ENCODE measurements at places on chromosomes 3 and 15.

GRCh38 chr15:22866079-22866478, 27.6 kb downstream of the NIPA2 start:
- no peak for DNase-seq

GRCh38 chr3:182118066-182118465, 406.3 kb downstream of the SOX2 start:
- no peak for DNase-seq

DNA sequence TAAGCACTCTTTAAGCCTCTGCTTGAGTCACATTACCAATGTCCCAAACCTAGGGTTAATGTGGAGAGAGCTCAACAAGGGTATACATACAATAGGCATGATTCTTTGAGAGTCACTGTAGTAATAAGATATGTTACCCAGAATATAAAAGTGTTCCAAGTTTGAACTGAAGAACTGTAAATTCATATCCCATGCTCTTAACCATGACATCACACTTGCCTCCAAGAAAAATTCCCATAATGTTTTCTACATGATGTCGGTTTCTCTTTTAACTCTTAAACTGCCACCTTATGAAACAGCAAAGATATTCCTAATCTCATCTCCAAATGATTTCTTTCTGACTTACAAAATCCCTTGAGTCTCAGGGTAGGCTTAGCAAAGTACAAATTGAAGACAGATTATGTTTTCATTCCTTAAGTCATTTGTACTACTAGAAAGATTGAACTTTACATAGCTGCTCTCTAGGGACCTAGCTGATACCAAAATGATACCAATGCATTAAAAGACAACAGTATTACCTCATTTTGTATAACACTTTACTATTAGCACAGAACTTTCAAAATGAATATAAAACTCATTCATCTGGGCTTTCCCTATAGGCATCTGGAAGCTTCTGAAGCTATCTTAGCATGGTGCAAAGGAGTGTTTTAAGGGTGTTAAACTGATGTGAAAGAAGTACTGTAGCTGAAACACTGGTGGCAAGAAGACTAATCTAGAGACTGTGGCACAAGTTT, 127.1 kb downstream of the KCNMB2 start:
- no peak for DNase-seq

GRCh38 chr3:13138833-13139145, 65.6 kb upstream of the IQSEC1 start:
- no peak for DNase-seq

GRCh38 chr3:24578951-24579421, 84.3 kb upstream of the THRB start:
- DNase-seq: no peak

- no peak for DNase-seq
Measured at GRCh38 chr3:186933816-186934215, 3.5 kb downstream of the ST6GAL1 start.

DNA sequence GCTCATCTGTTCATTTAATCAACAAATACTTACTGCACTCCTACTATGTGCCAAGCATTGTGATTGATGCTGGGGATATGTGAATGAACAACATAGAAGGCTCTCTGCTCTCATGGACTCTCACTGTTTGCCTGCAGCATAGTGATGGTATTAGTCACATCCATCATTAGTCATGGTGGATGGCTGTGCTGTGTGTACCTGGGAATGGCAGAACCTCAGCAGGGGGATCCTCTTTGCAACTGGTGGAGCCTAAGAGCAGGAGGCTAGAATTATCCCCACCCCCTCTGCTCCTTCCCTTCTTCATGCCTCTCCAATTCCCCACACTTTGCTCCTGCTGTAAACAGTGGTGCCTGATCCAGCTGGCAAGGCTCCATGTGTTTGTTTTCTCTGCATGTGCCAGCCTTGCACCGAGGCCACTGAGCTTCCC, 20.5 kb downstream of the BOC start:
- no peak for DNase-seq

GRCh38 chr3:12273045-12273695, 15.7 kb upstream of the PPARG start:
- DNase-seq: no peak

GRCh38 chr3:125025642-125026041, 30.2 kb downstream of the HEG1 start:
- no peak for DNase-seq

GRCh38 chr15:60396560-60396957, 1.2 kb downstream of the ANXA2 start:
- DNase-seq: no peak

DNA sequence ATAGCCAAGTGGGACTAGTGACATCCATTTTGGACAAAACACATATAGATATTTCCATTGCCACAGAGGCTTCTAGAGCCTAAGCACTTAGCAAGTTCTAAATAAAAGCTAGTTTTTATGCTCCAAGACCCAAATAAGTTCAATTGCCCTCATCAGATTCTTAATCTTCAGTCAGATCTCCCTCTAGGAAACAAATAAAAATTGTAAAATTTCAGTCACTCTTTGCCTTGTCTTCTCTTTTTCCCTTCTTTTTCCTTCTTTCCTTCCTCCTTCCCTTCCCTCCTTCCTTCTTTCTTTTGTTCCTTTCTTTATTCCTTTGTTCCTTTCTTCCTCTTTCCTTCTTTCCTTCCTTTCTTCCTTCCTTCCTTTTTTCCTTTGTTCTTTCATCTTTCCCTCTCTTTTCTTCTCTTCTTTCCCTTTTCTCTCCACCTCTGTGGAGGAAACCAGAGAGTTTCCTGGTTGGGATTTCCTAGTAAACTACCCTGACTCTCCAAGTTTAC, 68.8 kb upstream of the GADL1 start:
- DNase-seq: no peak

DNA sequence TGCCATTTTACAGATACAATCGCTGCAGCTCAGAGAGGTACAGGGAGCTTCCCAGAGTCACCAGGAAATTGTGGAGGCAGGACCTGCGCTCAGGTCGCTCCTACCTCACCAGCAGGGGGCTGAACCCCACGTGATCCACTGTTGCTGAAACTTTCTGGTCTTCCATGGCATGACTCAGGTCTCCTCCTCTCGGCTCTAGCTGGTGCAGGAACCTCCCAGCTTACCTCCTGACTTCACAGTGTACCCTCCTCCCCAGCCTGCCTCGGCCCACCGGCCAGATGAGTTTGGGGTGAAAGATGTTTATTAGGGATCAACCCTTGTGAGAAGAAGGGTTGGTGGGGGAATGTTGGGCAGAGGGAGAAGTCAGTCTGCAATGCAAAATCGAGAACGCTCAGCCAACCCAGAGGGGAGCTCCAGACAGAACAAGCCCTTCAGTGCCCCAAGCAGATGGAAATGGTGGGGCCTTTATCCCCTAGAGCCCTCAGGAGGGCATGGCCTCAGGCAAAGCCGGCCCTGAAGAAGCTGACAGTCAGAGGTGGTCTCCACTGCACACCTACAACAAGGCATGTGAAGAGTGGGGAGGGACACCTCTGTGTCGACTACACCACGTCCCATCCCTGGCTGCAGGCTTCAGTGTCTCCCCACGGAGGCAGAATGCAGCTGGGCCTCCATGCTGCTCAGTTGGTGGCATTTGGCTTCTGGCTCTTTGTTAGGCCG, 118.6 kb upstream of the PRR20G start:
- DNase-seq: no peak

GRCh38 chr3:107641572-107642307, 119.0 kb downstream of the BBX start:
- no peak for DNase-seq

DNA sequence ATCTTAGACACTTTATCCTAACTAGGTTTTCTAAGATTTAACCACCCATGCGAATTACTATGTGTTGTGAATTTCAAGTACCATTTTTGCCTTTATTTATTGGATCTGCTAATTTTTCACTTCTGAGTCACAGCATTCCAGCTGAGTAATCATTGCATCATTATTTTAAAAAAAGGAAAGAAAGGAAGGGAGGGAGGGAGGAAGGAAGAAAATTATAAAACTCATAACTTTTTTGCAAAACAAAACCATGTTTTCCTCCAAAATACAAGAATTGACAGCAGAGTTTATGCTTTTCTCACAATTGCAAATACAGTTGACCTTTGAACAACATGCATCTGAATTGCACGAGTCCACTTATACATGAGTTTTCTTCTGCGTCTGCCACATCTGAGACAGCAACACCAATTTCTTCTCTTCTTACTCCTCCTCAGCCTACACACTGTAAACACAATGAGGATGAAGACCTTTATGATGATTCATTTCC, 651.4 kb upstream of the NECTIN3 start:
- DNase-seq: no peak

DNA sequence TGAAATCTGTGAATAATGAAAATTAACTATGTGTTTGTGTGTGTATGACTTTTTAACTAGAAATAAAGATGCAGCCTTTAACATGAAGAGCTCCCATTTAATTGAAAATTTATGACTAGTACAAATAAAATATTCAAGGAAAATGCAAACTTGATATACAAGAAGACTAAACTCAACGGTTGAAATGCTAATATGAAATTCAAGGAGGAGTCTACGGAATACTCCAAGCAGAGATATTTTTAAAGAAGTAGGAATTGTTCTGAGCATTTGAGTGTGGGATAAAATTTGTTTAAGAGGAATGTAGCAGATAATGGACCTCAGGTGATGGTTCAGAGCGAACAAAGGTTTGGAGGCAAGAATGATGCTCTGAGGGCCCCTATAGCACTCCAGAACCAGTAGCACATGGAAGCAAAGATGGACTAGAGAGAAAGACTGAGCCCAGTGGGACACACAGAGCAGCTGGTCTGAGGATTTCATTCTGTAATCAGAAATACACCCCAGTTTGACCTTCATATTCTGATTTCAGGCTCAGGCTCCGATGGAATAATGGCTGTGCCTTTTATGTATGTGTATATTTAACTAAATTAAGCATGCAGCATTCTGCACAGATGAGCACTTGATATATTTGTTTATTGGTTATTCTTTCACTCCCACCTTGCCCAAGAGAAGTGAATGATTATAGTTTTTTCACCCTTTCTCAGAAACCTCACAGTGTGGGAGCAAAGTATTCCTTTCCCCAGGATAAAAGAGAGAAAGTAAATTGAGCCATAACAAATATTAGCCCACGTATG, 227.1 kb downstream of the ZPLD1 start:
- no peak for DNase-seq

GRCh38 chr15:65688462-65688861, 66.7 kb downstream of the SLC24A1 start:
- no peak for DNase-seq

- DNase-seq: no peak
Measured at GRCh38 chr15:59751552-59752413, 62.7 kb upstream of the BNIP2 start.

DNA sequence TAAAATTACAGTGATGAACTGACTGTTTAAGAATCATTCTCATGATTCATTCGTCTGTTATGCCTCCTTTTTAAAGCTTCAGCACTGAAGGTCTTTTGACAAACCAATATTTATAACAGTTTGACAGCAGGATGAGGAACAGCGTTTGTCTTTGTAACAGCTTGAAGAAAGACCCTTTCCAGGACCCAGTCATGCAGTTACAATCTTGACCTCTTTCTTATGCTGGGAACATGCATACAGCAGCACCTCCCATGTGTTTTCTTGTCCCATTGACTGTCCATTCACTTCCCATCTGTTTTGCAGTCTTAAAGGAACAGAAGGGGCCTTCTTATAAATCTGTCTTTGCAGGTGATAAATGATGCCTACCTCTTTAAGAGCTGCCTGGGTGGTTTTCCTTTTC, 87.2 kb downstream of the OPA1 start:
- DNase-seq: no peak

DNA sequence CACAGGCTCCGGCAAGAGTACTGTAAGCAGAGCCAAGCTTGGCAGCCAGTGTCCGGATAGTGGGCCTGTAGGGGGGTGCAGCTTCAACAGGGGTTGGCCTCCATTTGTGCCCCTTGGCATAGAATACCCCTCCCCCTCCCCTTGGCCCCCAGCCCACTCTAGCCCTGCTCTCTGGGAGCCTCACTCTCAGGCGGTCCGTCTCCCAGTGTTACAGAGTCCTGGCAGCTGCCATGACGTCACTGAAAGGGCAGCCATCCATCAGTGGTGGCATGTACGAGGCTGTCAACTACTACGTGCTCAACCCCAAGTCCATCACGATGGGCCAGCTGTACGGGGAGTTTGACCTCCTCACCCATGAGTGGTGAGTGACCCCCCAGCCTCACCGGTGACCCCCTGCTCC, 50.4 kb downstream of the DNAH1 start:
- no peak for DNase-seq

GRCh38 chr3:45043728-45044299, 17.7 kb downstream of the CLEC3B start:
- DNase-seq: no peak

GRCh38 chr3:179744667-179745066, 91.8 kb downstream of the USP13 start:
- DNase-seq: no peak

- DNase-seq: no peak
Measured at GRCh38 chr3:50173685-50174516, 17.5 kb upstream of the GNAT1 start.

- no peak for DNase-seq
Measured at GRCh38 chr3:52670621-52671521, 14.8 kb downstream of the PBRM1 start.

DNA sequence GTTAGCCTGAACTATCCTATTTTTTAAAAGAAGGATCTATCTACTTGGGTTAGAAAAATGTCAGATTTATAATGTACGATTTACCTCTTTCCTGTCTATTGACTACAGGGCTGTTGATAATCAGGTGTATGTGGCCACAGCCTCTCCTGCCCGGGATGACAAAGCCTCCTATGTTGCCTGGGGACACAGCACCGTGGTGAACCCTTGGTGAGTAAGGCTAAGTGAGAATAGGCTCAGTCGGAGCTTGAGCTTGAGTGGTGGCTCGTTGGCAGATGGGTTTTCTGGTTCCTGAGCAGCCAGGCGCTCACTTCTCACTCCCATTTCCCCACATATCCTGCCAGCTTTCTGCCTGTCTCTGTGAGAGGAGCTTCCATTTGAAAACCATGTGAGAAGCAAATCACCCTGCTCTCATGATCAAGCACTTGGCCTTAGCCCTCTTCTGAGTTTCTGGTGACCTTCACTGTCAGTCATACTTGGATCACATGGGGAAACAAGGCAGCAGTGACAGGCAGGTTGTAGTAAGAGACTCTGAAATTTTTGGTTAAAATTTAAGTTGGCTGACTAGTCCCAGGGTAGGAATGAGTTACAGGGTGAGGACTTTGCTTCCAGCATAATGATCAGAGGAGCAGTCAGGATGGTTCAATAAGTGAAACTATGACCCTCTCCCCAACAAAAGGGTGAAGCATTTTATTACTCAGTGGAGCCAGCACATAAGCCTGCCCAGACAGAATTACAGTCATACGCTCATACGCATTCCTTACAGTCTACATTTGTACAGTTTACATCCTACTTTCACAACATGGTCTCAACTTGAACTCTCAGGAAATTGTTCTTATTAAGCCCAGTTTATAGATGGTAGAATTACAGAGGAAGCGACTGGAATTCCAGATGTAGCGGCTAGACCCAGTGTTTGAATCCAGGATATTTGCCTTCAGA, 18.0 kb downstream of the NIT2 start:
- DNase-seq: no peak
